ENCODE measurements at places on chromosomes 6 and 20.

DNA sequence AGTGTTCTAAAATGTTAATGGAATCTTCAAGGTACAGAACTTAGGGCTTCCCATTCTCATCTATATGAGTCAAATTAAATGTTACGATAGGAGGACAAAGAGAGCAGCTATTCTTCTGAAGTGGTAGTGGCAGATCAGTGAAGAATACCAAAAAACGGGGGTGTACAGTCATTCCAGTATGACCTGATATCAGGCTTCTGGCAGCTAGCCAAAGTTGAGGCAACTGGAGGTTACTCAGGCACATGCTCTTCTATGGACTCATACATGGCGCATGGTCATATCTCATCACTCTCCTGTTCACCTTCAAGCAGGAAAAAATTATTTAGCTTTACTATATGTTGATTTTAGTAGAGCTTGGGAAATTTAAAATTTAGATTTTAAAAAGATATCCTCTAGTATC lies 1608.8 kb downstream of the GRIK2 start:
- no peak for DNase-seq

GRCh38 chr20:25296094-25297093 lies 48.5 kb downstream of the PYGB start:
- no peak for DNase-seq

GRCh38 chr6:157847846-157848245 lies 24.8 kb downstream of the SNX9 start:
- no peak for DNase-seq

- DNase-seq: no peak
Observed at GRCh38 chr6:140774080-140774505, 1358.6 kb upstream of the GJE1 start.

DNA sequence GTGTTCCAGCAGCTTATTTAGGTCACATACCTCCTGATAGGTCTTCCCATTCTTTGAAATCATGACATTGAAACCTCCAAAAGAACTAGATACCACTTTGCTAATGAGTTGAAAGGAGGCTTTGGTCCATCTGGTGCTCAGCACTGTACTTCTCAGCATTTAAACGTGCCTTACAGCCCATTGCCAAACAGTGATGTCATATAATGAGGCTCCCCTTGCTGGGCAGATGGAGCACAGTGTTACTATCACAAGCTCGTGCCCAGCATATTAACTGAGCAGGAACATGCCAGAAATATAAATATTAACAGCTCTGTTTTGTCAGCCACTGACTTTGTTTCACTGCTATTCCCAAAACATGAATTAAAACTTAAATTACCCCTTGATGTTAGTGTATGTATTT lies 25.5 kb upstream of the MAPK13 start:
- no peak for DNase-seq

DNA sequence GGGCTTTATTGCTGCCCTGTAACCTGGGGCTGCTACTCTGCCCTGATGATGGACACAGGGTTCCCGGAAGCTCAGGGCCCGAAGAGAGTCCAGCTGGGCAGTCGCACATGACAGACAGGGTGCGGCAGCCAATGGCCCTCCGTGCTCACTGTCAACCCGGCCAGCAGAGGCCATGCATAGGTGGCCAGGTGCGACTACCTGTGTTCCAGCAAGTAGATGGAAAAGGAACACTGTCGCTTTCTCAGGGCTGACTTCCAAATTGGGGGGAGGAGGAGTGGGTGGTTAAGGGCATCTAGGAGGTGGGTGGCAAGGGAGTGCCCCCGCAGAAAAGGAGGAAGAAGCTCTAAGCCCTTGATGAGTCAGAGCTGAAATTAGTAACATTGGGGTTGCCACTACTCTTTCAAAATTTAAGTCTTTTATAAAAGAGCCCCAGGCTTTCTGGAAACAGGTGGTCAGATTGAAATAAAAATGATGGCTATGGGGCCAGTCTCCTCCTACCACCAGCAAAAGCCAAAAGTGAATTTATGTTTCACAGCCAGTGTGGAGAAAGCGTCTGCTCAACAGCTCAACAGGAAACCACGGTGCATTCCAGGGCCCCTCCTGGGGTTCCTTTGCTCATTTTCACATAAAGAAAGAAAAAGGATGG lies 2.3 kb upstream of the RAMACL start:
- DNase-seq: no peak

GRCh38 chr6:35511562-35511941 lies 1.1 kb downstream of the TULP1 start:
- no peak for DNase-seq

GRCh38 chr6:39020136-39020535 lies 28.4 kb upstream of the GLP1R start:
- no peak for DNase-seq

DNA sequence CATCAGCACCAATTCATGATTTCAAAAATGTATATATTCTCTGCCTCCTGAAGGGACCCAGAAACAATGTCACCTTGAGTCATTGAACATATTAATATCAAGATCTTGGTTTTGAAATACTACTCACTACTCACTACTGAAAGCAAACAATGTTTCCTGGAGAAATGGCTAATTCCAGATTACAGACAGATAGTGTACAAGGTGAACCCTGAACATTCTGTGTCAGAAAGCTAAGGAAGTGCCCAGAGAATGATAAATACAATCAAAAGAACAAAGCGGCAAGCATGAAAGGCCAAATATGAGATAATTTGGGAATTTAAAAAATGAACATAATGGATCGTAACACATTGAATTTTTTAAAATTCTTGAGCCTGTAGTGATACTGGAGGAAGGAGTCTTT lies 101.5 kb upstream of the TENT5A start:
- no peak for DNase-seq

DNA sequence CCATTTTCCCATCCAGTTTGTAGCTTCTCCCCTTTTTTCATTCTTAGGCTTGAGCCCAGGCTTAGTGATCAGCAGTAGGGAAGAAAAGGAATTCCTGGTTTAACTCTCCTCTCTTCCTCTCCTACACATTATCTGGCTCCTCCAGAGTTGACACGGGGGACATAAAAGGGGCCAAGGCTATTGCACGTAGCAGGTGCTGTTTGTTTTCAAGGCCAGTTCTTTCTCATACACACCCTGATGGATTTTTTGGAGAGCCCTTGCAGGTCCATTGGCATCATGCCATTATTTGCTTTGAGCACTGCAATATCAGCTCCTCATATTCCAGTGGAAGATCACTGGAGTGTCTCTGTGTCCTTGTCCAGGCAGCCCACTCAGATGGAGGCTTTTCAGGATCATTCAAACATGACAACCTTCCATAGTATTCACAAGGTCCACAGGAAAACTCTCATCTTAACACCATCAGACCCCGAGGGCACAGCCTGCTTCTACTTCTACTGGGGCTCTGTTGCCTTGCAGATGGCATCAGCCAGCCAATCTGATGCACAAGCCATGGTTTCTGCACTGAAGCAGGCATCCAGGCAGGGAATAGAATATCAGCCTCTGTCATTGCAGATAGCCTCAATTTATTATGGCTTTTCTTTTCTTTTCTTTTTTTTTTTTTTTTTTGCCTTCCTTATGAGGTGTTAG lies 18.8 kb downstream of the PLCB4 start:
- DNase-seq: no peak

DNA sequence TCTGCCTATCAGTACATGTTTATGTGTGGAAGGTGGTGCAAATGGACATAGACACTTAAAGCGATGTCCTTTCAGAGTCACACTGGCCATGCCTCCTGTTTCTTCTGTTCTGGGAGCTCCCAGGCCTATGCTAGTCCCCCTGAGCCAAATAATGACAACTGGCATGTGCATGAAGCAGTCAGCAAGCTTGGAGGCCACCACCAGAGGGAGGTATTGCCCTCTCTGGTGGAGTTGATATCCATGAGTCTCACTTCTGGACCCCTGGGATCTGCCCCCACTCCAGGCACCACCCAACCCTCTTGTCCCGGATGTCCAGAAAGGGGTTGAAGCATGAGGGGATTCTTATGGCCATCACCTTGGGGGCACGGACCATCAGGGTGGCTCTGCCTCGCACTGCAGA lies 172.2 kb downstream of the AIG1 start:
- DNase-seq: no peak

Data from ovary (tissue), 10 donors.